IMR-90 (cell line): ENCODE measurements at places on chromosomes 13 and 19. TPM values are rescaled to one million over a fixed set of nuclear protein-coding genes. Genes with fewer than 3 reads are reported as not detected.

The CEACAM20 gene
- total RNA-seq, result not detected in 2 replicates

GRCh38 chr13:112450904-112451240 lies 74.7 kb downstream of the SPACA7 start:
- no peak for DNase-seq

The ZNF100 gene
- 5.9 and 6.7 TPM in 2 replicates for total RNA-seq

- no peak for DNase-seq
These were observed 67.0 kb upstream of the SLC15A1 start for GRCh38 chr13:98819382-98820010.

The WDR87 gene
- total RNA-seq, result not detected in 2 replicates

DNA sequence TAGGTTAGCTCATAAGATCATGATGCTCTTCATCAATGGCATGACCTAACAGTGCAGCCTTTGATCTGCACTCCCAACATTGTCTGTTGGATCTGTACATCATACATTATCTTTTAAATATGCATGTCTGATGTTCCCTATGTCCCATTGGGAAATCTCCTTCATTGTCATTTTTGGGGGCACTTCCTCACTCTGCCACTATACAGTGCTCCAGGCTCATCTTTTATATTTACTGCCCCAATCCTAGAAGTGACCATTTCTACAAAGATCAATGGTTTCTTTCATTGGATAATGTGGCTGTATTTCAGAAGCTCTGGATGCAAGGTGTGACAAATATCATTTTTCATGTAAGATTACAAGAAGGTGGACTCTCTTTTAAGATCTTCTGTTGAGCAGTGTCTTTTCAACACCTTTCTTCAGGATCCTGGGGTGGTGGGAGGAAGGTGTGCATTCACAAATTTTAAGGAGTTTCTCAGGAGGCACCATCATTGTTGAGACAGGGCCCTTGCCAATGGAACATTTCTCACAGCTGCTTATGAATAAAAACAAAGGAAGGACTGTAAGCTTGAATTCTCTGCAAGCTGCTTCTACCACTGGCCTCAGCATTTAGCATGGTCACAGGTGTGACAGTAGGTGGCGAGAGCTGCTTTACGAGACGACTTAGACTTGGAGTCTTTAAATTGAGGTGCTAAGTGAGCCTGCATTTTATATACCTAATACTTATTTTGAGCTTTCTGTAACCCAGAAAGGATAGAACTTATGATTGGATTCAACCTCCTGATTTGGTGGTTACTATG lies 403.0 kb downstream of the LMO7 start:
- DNase-seq, result no peak

DNA sequence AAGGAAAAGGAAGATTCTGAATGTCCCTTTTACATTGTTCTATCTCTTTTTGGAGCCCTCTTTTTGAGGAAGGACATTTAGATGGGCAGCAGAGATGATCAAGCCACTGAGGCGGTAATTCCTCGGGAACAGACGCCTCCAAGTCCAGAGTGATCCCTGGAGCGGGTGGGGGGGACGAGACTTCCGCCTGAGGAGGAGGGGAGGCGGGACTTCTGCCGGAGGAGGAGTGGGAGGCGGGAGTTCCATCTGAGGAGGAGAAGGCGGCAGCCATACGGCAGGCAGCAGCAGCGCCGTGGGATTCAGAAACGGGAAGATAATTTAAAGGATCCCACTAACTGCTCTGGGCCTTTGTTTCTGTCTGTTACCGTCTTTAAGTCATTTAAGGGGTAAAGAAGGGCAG lies 37.6 kb upstream of the CD177 start:
- no peak for DNase-seq

- DNase-seq, result no peak
These were observed 93.2 kb upstream of the SOX1 start for GRCh38 chr13:111973605-111974340.

DNA sequence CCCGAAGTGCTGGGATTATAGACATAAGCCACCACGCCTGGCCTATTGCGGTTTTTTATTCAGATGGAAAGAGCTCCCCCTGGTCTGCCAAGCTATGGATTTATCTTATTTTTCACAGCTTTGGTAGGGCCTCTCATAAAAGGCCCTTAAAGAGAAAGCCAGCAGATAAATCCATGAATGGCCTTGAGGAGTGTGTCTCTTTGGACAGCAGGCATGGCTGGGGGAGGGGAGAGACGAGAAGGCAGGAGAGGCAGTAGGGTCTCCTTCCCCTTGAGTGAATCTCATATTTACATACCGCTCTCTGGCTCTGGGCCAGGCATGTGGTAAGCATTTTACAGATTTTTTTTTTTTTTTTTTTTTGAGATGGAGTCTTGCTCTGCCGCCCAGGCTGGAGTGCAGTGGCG lies 25.2 kb downstream of the MARK4 start:
- peak; percentile 29 for DNase-seq

DNA sequence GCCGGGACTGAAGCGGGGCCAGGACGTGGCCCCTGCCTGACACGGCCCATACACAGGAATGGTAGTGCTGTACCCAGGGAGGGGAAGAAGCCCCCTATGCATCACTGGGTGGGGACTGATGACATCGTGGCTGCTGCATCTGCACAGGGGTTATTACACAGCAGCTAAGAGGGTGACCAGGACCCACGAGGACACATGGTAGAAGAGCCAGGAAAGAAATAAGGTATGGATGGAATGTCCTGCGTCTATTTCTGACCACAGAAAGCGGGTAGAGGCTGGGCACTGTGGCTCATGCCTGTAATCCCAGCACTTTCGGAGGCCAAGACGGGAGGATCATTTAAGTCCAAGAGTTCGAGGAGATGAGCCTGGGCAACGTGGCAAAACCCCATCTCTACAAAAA lies 24.1 kb downstream of the DCAF15 start:
- no peak for DNase-seq

DNA sequence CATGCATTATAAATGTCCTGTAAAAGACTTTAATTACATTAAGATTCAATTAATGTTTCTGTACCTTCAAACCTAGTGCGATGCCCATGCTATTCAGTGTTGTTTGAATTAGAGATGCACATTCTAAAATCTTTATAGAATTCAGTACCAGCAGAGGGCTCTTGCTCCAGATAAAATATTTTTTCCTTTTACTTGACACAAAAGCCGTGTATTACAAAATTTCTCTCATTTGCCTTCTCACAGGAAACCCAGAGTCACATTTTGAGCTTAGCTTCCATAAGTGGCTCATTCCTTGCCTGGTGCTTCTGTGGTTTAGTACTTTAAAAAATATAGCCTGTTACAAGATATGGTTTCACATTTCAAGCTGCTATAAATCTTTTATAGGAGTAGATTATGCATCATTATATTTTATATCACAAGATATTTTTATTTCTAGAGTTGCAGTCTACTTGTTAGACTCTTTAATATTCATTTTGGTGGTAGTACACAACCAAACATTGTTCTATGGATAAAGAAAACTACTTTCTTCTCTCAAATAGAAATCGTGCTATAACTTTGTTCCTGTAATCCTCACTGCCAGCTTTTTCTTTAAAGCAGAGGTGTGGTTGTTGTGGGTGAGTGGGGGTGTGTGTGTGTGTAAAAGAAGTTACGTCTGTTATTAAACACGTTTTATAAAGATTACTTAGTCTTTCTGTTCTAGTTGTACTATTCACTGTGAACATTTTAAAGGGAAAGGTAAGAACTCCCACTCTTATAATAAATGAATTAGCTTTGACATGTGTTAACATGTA lies 101.4 kb downstream of the RNF17 start:
- peak; percentile 4 for DNase-seq

The RASAL3 gene
- total RNA-seq, result not detected in 2 replicates

The GAPDHS gene
- not detected in 2 replicates for total RNA-seq

The ZNF681 gene
- 0.54 and 0.83 TPM in 2 replicates for total RNA-seq

DNA sequence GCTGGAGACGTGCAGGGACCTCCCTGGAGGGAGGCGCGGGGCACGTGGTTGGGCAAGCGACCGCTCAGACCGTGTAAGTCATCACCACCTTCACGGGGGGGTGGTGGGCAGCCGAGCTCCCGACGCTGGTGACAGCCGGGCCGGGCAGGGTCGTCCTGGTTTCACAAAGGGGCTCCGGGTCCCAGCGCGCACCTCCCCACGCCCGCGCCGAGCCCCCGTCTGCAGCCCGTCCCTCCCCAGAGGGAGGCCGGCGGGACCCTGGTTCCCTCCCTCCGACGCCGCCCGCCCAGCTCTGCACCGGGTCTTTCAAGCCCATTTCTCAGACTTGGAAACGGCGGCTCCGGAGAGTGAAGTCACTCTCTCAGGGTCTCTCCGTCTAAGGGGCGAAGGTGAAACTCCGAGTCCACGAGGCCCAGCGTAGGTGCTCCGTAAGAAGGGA lies 729 bp upstream of the ARID3A start:
- DNase-seq, result peak; percentile 18
